Stimulated activated CD8-positive, alpha-beta memory T cell treated with anti-CD3 and anti-CD28 coated beads, Interleukin-2, amount 100 ng/mL, for 48 hours (primary cell): ENCODE measurements at places on chromosomes 3 and 15.

GRCh38 chr3:101848326-101848725 is 988 bp upstream of the NFKBIZ start:
- no peak for DNase-seq

GRCh38 chr15:57251941-57252340 is 124.4 kb upstream of the CGNL1 start:
- no peak for DNase-seq

- no peak for DNase-seq
These were observed 66.0 kb downstream of the SCAPER start for GRCh38 chr15:76839173-76839572.

DNA sequence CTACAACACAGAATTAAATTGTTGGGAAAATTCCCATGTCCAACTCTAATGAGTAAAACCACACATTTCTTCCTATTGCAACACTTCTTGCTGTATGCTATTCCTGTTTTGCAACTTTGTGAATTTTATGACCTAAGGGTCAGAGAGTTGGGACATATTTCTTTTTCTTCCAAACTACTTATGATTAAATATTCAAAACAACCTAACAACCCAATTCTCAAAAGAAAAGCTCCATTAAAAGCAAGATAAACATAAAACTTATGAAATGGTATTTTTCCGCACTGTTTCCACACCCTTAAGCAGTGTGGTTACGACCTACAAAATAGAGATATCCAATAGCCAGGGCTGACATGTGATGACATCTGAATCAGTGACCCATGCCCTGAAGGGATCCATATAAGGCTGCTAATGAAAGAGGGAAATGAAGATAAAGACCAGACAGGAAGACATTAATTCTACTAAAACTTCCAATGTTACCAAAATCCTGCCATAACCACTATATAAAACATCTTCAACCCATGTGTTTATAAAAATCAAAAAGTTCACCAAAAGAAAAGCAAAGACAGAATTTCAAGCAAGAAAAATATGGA is 45.6 kb downstream of the DMXL2 start:
- DNase-seq = no peak

DNA sequence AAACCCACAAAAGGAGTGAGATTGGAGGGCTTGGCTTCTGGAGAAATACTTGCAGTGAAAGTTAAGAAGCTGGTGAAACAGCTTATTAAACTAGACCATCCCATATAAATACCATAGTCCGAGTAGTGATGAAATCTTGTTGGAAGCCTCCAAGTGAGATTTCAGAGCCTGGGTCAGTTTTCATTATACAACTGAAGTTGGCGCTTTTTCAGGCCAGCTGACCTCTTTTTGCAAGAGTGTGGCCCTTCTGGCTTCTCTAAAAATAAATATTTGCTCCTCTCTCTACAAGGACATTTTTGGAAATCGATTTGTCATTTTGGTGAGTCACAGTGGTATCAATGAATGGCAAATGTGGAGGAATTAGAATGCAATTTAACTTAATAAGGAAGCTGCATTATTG is 51.2 kb upstream of the THRB start:
- no peak for DNase-seq

- no peak for DNase-seq
These were observed 1.9 kb upstream of the SKIC8 start for GRCh38 chr15:78301326-78301725.

GRCh38 chr3:105845488-105845887 is 23.3 kb downstream of the CBLB start:
- DNase-seq = no peak

GRCh38 chr15:53251996-53252395 is 461.9 kb upstream of the ONECUT1 start:
- no peak for DNase-seq

GRCh38 chr3:126449621-126450051 is 26.1 kb downstream of the ZXDC start:
- no peak for DNase-seq

DNA sequence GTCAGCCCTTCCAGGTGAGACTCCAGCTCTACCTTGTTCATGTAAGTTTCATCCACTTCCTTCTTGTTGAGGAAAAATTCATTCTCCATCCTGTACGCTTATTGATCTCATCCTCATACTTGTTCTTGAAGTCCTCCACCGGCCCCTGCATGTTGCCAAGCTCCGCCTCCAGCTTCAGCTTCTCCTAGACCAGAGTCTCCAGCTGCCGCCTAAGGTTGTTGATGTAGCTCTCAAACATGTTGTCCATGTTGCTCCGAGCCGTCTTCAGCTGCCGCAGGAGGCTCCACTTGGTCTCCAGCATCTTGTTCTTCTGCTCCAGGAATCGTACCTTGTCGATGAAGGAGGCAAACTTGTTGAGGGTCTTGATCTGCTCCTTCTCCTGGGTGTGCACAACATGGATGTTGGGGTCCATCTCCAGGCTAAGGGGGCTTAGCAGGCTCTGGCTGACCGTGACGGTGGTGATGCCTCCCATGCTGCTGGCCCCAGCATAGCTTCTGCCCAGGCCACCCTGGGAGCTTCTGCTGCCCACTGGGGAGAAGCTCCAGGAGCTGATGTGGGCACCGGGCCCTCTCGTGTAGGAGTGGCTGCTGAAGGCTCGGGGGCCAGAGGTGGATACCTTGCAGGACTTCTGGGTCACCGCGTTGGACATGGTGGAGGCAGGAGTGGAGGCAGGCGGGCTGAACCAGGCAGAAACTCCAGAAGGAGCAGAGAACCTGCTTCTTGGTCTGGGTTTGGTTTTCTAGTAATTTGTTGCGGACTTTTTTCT is 422.6 kb upstream of the ARPP21 start:
- DNase-seq = no peak

- no peak for DNase-seq
These were observed 730 bp upstream of the ZNF710 start for GRCh38 chr15:90000186-90001001.

GRCh38 chr3:37891227-37891626 is 29.5 kb downstream of the CTDSPL start:
- no peak for DNase-seq
